Activated CD4-positive, alpha-beta T cell treated with anti-CD3 and anti-CD28 coated beads, Interleukin-2, amount 10 ng/mL, durations not matched to agents 24 days and 14 days (primary cell): ENCODE measurements at places on chromosomes 1 and 21. TPM values are rescaled to one million over a fixed set of nuclear protein-coding genes. Genes with fewer than 3 reads are reported as not detected.
A peak's percentile ranks its signal among the peaks of the same experiment; 100 is the strongest.

Gene SFN
- 0.24 and 0.47 TPM in 2 replicates for total RNA-seq

Gene LCE3B
- not detected in 2 replicates for total RNA-seq

Gene MRTO4
- 132 and 135 TPM in 2 replicates for total RNA-seq

Gene HSD3B1
- total RNA-seq = not detected in 2 replicates

- DNase-seq = no peak
Observed at GRCh38 chr1:84365225-84366221, 32.8 kb upstream of the DNASE2B start.

DNA sequence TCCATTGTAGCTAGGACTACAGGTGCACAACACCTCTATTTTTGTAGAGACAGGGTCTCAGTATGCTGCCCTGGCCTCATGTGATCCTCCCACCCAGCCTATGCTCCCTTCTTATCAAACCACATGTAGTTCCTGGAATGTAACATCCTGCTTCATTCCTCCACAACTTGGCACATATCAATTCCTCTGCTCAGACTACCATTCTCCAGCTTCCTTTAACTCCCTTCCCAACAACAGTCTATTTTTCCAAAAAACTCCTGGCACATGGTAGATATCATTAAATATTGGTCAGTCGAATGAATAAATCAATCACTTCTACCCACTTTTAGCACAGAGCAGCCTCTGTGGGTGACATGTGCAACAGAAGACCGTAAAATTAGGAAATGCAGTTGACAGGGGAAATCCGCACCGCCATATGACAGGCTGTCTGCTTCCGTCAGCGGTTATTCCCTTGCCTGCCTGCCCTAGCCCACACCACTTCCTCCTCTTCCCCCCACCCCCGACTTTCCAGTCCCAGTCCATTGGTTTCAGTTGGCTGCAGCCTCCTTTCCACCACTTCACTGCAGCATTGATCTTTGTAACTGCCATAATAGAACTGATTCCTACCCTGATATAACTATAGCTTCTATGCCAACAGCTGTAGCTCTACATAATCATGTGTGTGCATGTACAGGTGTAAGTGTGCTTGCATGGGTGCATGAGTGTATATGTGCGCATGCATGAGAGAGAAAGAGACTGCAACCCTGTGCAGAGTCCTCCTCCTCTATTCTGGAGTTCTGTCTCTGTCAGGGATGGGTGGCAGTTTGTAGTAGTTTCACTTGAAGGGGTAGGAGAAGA is 6.8 kb upstream of the AKR1A1 start:
- DNase-seq = peak; percentile 91

DNA sequence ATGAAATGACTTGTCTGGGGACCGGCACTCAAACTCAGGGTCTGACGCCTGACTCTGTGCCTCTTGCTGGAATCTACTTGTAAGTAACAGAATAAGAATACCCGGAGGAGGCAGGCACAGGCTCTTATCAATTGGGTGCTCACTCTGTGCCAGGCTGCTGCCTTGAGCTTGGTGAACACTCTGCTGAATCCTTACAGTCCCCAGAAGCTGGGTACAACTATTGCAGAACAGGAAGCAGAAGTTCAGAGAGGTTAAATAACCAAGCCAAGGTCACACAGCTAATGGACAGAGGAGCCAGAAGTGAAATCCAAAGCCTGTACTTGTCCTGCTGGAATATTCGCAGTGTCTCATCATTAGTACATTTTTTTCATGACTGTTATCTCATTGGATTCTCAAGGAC is 86.0 kb downstream of the EPHB2 start:
- no peak for DNase-seq

GRCh38 chr1:97976801-97977200 is 56.0 kb upstream of the DPYD start:
- DNase-seq = no peak

DNA sequence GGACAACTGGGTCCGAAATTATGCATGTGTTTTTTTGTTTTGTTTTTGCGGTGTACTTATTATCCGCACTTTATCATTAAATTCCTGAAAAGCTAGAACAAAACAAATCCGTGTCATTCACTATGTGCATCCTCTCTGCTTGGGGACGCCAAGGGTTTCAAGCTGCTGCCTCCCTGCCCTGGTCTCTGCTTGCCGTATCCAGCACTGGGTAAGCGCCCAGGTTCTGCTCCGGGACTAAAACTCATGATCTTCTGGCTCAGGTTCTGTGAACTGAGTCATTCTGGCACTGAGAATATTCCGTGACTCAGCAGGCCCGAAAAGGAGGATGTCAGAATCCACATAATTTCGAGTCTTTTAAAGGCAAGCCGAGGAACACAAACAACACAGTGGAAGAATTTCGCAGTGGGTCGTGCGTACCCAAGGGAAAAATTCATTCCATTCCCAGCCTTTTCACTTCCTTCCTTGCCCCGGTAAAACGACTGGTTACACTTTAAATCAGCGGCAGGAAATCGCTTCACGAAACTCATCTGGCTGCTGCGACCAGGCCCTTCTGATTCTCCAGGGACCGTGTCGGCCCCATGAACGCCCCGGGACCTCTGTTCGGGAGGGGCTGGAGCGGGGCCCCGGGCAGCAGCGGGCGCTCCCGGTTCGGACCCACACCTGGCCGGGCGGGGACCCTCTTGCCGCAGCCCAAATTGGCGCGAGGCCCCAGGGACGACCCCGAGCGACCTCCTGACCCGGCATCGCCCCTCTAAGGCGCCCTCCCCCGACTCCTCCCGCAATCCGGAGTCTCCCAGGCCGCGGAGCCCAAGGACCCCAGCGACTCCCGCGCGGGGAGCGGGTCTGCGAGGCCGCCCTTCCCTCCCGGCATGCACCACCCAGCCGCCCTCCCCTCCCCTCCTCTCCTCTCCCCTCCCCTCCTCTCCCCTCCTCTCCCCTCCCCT is 746 bp upstream of the LAMC1 start:
- DNase-seq = peak; percentile 72

GRCh38 chr1:8690253-8690525 is 127.3 kb downstream of the RERE start:
- no peak for DNase-seq

- DNase-seq = no peak
Observed at GRCh38 chr1:75984781-75985180, 52.6 kb upstream of the ASB17 start.

GRCh38 chr1:212938846-212939245 is 11.5 kb upstream of the VASH2 start:
- no peak for DNase-seq

DNA sequence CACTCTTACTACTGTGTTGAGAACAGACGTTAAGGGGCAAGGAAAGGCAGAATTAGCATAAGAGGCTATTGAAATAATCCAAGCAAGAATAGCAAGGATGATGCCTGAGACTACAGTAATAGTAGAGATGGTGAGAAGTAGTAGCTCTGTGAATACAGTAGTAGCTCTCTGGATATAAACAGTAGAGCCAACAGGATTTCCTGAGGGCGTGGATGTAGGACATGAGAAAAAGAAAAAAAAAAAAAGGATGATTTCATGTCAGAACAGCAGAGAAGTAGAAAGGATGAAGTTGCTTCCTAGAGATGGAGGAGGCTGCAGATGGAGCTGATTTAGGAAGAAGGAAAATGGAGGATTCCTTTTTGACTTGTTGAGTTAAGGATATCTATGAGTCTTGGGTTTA is 112.3 kb downstream of the OMA1 start:
- DNase-seq = no peak
